ENCODE measurements at places on chromosomes 6 and 20. TPM values are rescaled to one million over a fixed set of nuclear protein-coding genes. Genes with fewer than 3 reads are reported as not detected.
A peak's percentile ranks its signal among the peaks of the same experiment; 100 is the strongest.

DNA sequence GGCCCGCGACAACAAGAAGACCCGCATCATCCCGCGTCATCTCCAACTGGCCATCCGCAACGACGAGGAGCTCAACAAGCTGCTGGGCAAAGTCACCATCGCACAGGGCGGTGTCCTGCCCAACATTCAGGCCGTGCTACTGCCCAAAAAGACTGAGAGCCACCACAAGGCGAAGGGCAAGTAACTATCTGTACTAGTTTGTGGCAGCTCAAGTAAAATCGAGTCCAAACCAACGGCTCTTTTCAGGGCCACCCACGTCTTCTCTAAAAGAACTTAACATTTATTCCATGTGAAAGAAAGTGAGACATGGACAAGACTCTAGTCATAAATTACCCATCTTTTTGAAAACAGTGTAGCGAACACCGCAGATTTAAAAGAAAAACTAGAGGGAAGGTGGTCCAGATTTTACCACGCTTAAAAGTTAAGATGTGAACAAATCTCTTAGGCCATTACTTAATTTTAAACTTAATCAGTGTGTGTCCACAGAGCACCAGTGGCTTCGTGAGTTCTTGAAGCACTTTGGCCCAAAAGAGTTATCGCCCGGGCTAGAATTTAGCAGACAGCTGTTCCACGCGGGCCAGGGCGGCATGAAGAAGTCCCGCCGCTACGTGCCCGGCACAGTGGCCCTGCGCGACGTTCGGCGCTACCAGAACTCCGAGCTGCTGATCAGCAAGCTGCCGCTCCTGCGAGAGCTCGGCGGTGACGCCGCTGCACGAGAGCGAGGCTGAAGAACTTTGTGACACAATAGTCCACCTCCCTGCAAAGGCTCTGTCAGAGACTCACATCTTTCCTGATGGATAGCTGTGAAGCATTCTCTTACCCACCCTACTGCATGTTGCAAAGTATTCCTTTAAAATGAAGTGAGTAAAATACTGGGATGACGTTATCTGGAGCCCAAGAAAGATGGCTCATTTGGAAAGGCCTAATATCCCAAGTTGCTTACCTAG lies 113.9 kb upstream of the PRSS16 start:
- DNase-seq: peak; percentile 78

DNA sequence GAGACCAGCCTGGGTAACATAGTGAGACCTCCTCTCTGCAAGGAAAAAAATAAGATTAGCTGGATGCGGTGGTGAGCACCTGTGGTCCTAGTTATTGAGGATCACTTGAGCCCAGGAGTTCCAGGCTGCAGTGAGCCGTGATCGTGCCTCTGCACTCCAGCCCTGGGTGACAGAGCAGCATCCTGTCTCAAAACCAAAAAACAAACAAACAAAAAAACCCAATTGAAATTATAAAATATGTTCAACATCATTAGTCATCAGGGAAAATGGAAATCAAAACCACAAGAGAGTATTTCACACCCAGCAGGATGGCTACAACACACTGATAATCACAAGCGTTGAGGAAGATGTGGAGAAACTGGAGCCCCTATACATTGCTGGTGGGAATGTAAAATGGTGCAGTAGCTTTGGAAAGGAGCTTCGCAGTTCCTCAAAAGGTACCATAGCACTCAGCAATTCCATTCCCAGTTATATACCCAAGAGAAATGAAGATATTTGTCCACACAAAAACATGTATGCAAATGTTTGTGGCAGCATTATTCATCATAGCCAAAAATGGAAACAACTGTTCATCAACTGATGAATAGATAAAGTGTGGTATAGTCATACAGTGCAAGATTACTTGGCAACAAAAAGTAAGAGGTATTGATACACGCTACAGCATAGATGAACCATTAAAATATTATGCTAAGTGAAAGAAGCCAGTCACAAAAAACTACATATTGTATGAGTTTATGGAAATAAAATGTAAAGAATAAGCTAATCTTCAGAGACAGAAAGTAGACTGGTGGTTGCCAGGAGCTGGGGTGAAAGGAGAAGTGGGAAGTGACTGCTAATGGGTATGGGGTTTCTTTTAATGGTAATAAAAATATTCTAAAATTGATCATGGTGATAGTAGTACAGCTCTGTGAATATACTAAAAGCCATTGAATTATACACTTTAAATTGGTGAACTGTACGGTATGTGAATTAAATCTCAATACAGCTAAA lies 38.7 kb upstream of the RIPOR2 start:
- DNase-seq: no peak

DNA sequence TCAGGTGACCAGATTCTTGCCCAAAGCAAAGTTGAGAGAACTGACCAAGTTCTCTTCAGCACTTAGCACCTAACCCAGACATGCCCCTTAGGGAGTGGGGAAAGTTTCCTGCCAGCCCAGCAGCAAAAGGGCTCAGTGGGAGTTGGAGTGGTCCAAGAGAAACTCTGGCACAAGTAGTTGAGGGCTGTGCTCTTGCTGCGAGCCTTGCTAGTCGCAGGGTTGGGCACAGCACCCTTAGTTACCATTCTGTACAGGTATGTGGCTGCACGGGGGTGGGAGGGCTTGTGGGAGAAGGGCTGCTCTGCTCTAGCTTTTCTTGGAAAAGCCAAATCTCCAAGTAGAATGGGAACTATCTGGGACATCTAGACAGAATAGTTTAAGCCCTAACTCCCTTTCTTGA lies 6.4 kb downstream of the POLR1C start:
- no peak for DNase-seq

DNA sequence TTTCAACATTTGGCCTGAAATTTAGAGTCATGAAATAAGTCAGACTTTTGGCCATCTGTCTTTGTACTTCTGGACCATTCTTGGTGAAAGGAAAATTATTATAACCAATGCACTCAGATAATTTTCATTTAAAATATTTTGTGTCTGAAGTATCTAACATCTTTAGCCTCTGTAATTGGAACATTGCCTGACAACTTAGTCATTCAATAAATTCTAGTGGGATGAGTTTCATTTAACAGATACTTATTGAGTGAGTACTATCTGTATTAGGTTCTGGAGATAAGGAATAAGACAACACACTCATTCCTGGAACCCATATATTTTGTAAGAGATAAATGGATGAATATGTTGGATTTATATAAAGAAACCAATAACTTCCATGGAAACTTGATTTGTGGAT lies 536.0 kb downstream of the BCKDHB start:
- no peak for DNase-seq

- DNase-seq: no peak
Measured at GRCh38 chr6:107124934-107125348, 9.6 kb upstream of the BEND3 start.

- no peak for DNase-seq
Measured at GRCh38 chr20:58647162-58647795, 3.8 kb upstream of the STX16 start.

DNA sequence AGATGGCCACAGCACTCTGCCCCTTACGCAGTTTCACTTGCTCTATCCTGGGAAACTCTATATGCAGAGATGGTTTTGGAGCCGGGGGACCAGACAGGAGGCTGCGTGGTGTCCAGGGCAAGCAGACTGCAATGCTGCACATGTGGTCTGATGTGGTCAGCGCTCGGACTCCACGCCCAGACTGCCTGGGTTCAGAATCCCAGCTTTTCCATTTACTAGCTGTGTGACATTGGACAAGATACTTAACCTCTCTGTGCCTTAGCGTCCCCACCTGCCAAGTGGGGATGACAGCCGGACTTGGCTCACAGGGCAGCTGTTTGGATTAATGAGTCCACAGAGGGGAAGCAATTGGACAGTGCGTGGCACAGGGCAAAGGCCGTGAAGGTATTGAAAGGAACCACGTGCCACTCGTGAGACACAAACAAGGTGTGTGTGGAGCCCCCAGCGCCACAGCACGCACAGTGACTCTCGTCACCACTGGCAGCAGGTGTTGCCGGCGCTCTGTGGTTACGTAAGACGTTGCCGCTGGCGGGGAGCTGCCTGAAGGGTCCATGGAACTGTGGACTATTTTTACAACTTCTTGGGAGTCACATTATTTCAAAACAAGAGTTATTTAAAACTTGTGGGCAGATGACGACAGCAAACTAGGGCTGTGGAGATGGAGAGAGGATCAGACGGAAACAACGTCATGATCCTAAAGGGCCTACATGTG lies 201.4 kb downstream of the PREX1 start:
- DNase-seq: no peak

GRCh38 chr20:62117658-62118057 lies 4.6 kb upstream of the LSM14B start:
- no peak for DNase-seq

- no peak for DNase-seq
Measured at GRCh38 chr6:47534063-47534462, 56.5 kb downstream of the CD2AP start.

DNA sequence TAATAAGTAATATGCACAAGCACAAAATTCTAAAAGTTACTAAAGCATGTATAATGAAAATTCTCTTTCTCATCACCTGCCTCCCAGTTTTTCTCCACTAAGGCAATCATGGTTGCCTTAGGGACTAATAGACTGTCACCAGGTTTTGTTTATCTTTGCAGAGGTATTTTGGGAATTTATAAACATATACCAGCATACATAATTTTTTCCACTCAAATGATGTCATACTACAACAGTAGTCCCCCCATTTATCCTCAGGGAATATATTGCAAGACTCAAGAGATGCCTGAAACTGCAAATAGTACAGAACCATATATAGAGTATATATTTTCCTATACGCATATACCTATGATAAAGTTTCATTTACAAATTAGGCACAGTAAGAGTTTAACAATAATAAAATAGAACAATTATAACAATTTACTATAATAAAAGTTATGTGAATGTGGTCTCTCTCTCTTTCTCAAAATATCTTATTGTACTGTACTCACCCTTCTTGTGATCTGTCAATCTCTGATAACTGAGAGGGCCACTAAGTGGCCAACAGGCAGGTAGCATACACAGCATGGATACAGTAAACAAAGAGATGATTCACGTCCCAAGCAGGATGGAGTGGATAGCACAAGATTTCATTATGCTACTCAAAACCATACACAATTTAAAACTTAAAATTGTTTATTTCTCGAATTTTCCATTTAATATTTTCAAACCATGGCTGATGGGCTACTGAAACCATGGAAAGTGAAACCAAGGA lies 19.7 kb downstream of the RBL1 start:
- DNase-seq: no peak

YWHAB gene
- 92.7 TPM for total RNA-seq

ZSCAN12 gene
- 3.2 TPM for total RNA-seq

FAM209A gene
- 0.13 TPM for total RNA-seq

KCNB1 gene
- total RNA-seq: not detected

DEF6 gene
- 0.51 TPM for total RNA-seq

SLC22A3 gene
- total RNA-seq: not detected

All from dermis microvascular lymphatic vessel endothelial cell (primary cell).